ENCODE measurements at places on chromosomes 5 and 9.

GRCh38 chr9:87292449-87293191 is 205.0 kb upstream of the DAPK1 start:
- DNase-seq = no peak

GRCh38 chr5:172815631-172816030 is 18.4 kb upstream of the ERGIC1 start:
- DNase-seq = no peak

DNA sequence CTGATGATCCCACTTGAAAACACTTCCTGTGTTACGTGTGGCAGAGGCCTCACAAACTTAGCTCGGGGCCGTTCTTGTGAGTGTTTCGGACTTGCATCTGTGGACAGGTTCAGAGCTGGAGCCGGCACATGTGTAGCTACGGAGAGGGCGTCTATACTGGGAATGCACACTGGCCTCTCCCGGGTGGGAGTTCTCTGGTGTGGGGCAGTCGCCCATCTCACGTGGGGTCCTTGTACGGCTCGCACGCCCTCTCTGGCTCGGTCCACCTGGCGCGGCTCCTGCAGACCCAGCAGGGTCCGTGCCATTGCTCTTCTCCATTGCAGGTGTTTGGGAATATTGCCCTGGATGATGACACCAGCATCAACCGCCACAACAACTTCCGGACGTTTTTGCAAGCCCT is 197.9 kb downstream of the CACNA1B start:
- DNase-seq = no peak

DNA sequence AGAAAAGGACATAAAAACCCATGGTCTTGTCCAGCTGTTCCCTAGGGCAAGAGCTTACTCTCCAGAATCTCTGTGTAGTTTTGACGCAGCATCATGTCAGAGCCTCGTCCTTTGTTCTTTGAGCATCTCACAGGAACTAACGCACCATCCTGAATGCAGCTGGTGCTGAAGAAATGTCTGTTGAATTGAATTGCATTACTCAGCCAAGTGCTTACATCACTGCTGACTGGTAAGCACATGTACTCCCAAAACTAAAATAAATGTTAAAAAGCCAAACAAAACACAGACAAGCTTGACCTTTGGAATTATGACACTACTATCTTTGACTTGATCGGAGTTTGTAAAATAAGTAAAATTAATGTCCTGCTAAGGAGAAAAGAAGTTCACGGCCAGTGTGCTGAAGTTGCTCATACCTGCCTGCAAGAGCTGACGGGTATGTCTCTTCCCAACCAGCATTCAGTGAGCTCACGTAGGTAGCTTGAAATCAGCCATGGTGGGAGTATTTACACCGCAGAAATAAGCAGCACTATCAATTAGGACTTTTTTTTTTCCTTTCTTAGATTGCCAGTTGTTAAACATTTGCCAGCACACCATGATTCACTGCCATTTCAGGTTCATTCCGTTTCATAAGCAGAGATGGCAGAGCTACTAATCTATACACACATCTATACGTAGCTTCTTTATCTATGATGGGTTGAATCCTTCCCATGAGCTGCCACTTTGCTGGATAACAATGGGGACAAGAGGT is 310.6 kb upstream of the MSX2 start:
- DNase-seq = no peak

DNA sequence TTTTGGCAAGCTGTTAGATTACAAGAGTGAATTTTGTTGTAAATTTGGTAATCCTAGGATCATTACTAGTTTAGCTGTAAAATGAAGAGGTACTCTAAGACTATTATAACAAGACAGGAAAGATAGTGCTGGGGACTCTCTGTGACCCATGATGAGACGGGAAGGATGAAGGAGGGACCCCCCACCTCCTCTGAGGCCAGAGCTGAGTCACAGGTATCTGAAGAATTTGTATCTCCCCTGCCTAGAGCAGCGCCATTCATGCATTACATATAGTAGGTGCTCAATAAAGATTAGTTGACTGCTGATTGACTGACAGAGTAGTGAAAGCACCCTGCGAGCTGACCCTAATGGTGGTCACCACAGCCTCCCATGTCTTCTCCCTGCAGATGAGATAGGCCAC is 202.8 kb downstream of the SNX18 start:
- no peak for DNase-seq

DNA sequence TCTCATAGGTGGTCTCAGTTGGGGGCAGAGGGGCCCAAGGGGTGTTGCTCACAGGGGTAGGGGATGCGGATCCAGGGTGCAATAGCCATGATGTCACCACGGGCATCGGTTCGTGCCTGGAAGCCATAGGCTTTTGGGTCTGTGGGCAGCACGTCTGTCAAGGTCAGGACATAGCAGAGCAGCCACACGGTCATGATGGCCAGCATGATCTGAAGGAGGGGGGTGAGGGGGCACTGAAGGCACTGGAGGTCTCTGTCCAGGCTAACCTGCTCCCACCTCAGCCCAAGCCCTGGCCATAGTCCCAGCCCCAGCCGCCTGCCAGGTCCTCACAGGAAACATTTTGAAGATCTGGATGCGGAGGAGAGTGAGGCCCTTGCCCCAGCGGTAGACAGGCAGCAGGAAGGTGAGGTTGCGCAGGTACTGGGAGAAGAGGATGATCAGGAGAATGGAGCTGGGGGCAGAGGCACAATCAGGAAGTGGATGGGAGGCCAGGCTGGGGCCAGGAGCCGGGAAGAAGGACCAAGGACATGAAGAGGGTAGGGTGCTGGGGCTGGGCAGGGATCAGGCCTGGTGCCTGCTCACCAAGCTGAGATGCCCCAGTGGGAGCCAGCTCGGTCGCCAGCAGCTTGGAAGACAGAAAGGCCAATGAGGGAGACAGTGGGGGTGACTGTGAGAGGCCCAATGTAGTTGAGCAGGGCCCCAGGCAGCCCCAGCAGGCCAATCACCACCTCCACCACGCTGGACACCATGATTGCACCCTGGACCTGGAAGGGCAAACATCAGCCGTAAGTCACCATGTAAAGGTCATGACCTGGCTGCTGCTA is 3.3 kb downstream of the SLC23A1 start:
- DNase-seq = no peak

GRCh38 chr9:94782355-94783101 is 56.0 kb downstream of the AOPEP start:
- no peak for DNase-seq

- DNase-seq = no peak
These were observed 10.8 kb downstream of the DMAC1 start for GRCh38 chr9:7788772-7789171.
